ENCODE measurements at places on chromosomes 7 and 10.

DNA sequence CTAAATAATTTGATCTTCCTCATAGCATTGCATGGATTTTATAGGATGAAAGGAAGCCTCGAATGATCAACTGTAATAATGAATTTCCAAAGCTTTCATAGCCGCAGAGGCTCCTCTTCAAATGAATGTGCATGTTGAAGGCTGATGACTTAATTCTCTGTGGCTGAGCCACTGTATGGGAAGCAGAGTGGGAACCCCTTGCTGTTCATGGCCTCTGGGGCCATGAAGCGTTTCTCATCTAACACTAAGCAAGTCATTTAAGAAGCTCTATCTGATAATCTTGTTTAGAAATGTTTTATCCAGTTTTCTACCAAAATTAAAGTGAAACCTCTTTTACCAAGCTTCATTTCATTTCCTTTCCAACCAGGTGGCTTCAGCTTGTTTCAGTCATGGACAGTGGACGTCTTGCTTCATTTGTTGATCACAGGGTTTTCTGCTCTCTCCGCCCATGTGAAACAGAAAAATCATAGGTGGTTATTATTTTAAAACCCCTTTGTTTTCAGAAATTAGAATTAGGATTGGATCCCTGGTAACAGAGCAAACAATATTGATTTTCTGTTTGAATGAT, 10.3 kb upstream of the ADARB2 start:
- H3K27me3 ChIP-seq, result peaks cover 38% of the 10 kb centered on the region
- H3K36me3 ChIP-seq, result no peaks in the 10 kb centered on the region
- H3K4me3 ChIP-seq, result no peak overlapping the region

GRCh38 chr7:27842851-27843250, 102.9 kb downstream of the TAX1BP1 start:
- H3K27ac ChIP-seq, result peak overlapping the region; percentile 9
- ATAC-seq, result no peak
- peaks cover 17% of the 10 kb centered on the region for H3K4me1 ChIP-seq

DNA sequence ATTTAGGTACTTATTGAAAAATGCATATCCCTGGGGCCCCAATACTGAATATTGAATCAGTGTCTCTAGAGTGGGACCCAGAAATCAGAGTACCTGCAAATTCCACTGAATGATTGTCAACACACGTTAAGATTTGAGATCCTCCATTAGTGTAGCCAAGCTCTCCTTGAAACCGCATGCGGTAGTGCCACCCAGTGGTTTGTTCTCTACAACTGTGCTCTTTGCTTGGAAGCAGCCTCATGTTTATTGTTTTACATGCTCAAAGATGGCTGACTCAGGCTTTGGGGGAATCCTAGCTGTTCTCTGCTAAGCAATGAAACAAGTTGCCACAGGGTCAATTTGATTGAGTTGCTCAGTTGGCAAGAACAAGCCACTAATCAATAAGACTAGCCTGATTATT, 340.2 kb upstream of the CELF2 start:
- no peak overlapping the region for H3K27ac ChIP-seq
- peaks cover 17% of the 10 kb centered on the region for H3K27me3 ChIP-seq
- ATAC-seq, result peak; percentile 56
- no peaks in the 10 kb centered on the region for H3K4me1 ChIP-seq

GRCh38 chr10:128929131-128929530, 537.9 kb upstream of the MGMT start:
- no peak overlapping the region for H3K4me3 ChIP-seq
- no peak for ATAC-seq

- H3K4me1 ChIP-seq, result peaks cover 52% of the 10 kb centered on the region
- H3K36me3 ChIP-seq, result peaks cover 11% of the 10 kb centered on the region
- H3K4me3 ChIP-seq, result peak overlapping the region; percentile 60
- no peaks in the 10 kb centered on the region for H3K27me3 ChIP-seq
Observed at GRCh38 chr10:93412801-93413200, 69.3 kb downstream of the MYOF start.

DNA sequence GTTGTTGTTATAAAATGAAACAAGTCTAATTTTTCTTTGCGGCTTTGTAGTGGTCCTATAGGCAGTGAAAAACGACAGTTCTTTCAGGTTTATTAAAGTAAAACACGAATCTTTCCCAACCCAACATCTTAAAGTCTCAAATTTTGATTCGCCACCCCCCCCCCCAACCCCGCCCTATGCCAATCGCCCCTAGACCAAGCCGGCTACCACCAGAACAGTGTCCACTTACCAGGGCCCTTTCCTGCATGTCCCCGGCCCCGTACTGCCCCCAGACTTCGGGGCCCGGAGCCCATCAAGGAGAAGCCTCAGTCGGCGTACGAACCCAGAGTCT, 335 bp upstream of the CHCHD1 start:
- peak; percentile 10 for ATAC-seq
- H3K27ac ChIP-seq, result peak overlapping the region; percentile 96
- H3K4me3 ChIP-seq, result peak overlapping the region; percentile 93
- peaks cover 83% of the 10 kb centered on the region for H3K36me3 ChIP-seq

DNA sequence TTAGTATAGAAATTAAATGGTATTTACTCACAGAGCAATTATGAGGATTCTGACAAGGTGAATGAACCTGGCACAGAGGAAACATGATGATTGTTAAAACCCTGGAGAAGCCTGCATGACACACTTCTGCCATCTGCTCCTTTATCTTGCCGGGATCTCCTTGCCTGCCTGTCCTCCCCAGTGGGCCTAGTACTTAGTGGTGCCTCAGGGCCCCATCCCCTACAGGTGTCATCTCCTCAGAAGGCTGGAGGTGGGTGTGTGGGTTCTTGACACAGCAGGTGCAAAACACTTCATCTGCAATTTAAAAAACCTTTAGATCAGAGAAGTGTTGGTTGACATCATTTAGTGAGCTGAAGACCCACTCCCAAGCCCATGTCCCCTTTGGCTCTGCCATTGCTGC, 261.2 kb downstream of the ADRA2A start:
- H3K36me3 ChIP-seq, result no peaks in the 10 kb centered on the region
- peaks cover 10% of the 10 kb centered on the region for H3K27me3 ChIP-seq
- ATAC-seq, result no peak
- H3K4me1 ChIP-seq, result no peaks in the 10 kb centered on the region
- H3K27ac ChIP-seq, result no peak overlapping the region

DNA sequence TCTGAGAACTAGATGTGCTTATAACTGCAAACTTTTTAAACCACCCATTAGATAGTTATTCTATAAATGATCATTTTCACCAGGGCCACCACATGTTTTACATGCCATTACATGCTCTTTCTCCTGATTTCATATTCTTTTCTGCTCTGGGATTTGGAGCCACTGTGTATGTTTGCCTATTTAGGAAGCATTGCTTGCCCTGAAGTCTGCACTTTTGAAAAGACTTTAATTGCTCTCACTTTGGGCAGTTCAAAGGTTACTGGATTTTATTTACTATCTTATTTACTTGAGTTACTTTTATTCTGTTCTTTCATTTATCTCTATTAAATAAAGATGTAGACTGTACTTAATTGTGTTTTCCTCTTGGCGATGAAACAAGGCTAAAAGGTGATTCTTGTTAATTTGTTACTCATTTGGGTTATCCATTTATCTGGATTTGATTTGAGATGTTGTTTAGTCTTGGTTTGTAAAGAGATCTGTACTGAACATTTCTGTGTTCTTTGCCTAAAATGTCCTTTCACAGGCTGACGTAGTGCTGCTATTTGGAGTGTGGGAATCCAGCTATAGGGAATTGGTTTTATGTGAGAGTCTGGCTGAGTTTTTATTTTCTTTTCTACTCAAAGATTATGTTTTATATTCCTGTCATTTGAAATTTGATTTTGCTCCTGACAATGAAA, 88.8 kb downstream of the SUGCT start:
- ATAC-seq, result no peak
- no peaks in the 10 kb centered on the region for H3K27me3 ChIP-seq
- H3K27ac ChIP-seq, result no peak overlapping the region

GRCh38 chr7:40815512-40815911, 680.7 kb downstream of the SUGCT start:
- no peak for ATAC-seq
- no peak overlapping the region for H3K4me3 ChIP-seq
- H3K4me1 ChIP-seq, result no peaks in the 10 kb centered on the region
- H3K27ac ChIP-seq, result no peak overlapping the region
- H3K27me3 ChIP-seq, result no peaks in the 10 kb centered on the region
- H3K36me3 ChIP-seq, result no peaks in the 10 kb centered on the region

GRCh38 chr10:51425431-51425830, 274.0 kb downstream of the CSTF2T start:
- H3K36me3 ChIP-seq, result no peaks in the 10 kb centered on the region
- H3K4me1 ChIP-seq, result no peaks in the 10 kb centered on the region
- ATAC-seq, result no peak
- no peak overlapping the region for H3K4me3 ChIP-seq
- no peak overlapping the region for H3K27ac ChIP-seq

DNA sequence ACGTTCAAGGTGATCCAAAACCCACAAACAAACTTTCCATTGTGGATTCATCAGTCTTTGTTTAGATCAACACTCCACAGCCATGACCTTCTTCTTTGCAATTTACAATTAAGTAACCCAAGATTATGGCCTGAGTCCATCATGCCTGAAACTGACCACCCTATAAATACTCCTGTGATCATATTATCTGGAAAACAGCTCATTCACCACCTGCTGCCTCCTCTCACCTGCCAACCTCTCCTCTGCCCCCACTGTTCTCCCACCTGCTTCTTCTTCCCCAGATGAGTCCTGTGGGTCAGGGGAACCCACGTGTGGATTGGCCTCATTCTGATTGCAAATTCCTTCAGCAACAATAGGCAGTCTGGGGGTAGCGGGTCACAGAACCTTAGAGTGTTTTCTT, 81.4 kb downstream of the ABLIM1 start:
- H3K4me3 ChIP-seq, result no peak overlapping the region
- H3K4me1 ChIP-seq, result no peaks in the 10 kb centered on the region
- no peaks in the 10 kb centered on the region for H3K27me3 ChIP-seq
- H3K27ac ChIP-seq, result no peak overlapping the region

- no peak overlapping the region for H3K27ac ChIP-seq
- H3K4me1 ChIP-seq, result peaks cover 9% of the 10 kb centered on the region
- no peak for ATAC-seq
- H3K4me3 ChIP-seq, result no peak overlapping the region
- peaks cover 25% of the 10 kb centered on the region for H3K27me3 ChIP-seq
Observed at GRCh38 chr10:112945811-112946210, 4.2 kb upstream of the TCF7L2 start.

- no peaks in the 10 kb centered on the region for H3K4me1 ChIP-seq
- no peak overlapping the region for H3K27ac ChIP-seq
- no peaks in the 10 kb centered on the region for H3K36me3 ChIP-seq
- no peak overlapping the region for H3K4me3 ChIP-seq
- H3K27me3 ChIP-seq, result peaks cover 3% of the 10 kb centered on the region
Observed at GRCh38 chr7:34067005-34067778, 161.9 kb downstream of the BMPER start.

GRCh38 chr10:76881477-76882220, 756.0 kb downstream of the KCNMA1 start:
- no peak overlapping the region for H3K27ac ChIP-seq
- H3K27me3 ChIP-seq, result no peaks in the 10 kb centered on the region
- no peak overlapping the region for H3K4me3 ChIP-seq
- ATAC-seq, result peak; percentile 83

DNA sequence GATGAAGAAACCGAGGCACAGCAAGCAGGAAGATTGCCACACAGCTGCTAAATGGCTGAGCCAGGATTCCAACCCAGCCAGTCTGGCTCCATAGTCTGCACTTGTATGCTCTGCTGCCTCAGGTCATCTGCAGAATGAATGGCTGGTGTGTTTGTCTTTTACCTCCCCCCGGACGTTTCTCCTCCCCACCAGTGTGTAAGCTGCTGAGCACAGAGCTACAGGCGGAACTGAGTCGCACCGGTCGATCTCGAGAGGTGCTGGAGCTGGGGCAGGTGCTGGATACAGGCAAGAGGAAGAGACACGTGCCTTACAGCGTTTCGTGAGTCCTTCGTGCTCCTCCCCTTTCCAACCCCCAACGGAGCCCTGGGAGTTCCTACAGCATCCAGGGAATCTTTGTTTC, 2.6 kb downstream of the CNPY4 start:
- peaks cover 44% of the 10 kb centered on the region for H3K36me3 ChIP-seq
- H3K4me1 ChIP-seq, result peaks cover 5% of the 10 kb centered on the region
- H3K27ac ChIP-seq, result no peak overlapping the region
- ATAC-seq, result no peak
- H3K4me3 ChIP-seq, result no peak overlapping the region

DNA sequence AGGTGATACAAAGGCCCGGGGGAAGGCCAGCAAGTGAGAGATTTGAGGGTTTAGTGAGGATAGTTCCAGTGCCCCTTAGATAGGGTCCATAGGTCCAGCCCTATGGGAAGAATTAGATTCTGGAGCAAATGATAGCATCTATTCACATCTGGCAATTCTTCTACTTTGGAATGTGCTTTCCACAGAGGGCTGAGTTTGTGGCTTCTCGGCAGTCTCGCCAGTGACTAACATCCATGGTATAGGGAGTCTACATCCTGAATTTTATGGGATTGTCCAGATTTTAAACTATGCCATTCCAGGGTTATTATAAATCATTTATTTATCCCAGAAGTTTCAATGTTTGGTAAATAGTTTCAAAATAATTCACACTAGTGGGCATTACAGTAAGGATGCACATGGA, 207.3 kb upstream of the ADO start:
- H3K4me1 ChIP-seq, result no peaks in the 10 kb centered on the region
- no peak overlapping the region for H3K27ac ChIP-seq
- no peaks in the 10 kb centered on the region for H3K27me3 ChIP-seq
- H3K36me3 ChIP-seq, result no peaks in the 10 kb centered on the region
- no peak overlapping the region for H3K4me3 ChIP-seq
- no peak for ATAC-seq

GRCh38 chr10:50501924-50502452, 121.8 kb downstream of the SGMS1 start:
- no peaks in the 10 kb centered on the region for H3K36me3 ChIP-seq
- peak overlapping the region; percentile 41 for H3K4me3 ChIP-seq
- peaks cover 40% of the 10 kb centered on the region for H3K4me1 ChIP-seq
- ATAC-seq, result peak; percentile 42
- no peaks in the 10 kb centered on the region for H3K27me3 ChIP-seq
- H3K27ac ChIP-seq, result peak overlapping the region; percentile 48

- peak; percentile 49 for ATAC-seq
- peak overlapping the region; percentile 45 for H3K4me3 ChIP-seq
- H3K4me1 ChIP-seq, result peaks cover 12% of the 10 kb centered on the region
- no peaks in the 10 kb centered on the region for H3K27me3 ChIP-seq
- H3K36me3 ChIP-seq, result no peaks in the 10 kb centered on the region
Observed at GRCh38 chr7:142496545-142496991, 238.7 kb upstream of the PRSS58 start.

DNA sequence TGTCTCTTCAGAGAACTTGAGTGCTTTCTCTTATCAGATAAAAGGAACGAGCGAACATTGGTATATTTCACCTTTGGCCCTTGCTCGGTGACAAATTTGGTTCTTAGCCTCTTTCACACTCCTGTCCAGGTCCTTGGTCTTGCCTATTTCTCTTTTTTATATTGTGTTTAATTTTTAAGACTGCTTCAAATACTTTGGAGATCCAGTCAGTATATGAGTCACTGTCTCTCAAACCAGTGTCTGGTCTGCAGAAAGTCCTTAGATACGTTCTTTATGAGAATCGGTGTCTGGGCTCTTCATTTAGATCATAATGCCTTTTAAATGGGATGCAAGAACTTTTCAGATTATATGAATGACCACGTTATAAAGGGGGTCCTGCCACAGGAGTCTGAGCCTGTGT, 55.0 kb downstream of the PIK3AP1 start:
- H3K27ac ChIP-seq, result no peak overlapping the region
- no peaks in the 10 kb centered on the region for H3K27me3 ChIP-seq
- no peaks in the 10 kb centered on the region for H3K36me3 ChIP-seq
- no peak for ATAC-seq
- no peaks in the 10 kb centered on the region for H3K4me1 ChIP-seq

All from activated T-helper 17 cell treated with anti-CD3 and anti-CD28 coated beads, Interleukin-2, amount 50 U/mL, for 72 hours (primary cell).